NCI-H2227 treated with DMSO at 0.1 percent for 48 hours (cell line): ENCODE measurements at places on chromosomes 16 and 17.
A peak's percentile ranks its signal among the peaks of the same experiment; 100 is the strongest.

DNA sequence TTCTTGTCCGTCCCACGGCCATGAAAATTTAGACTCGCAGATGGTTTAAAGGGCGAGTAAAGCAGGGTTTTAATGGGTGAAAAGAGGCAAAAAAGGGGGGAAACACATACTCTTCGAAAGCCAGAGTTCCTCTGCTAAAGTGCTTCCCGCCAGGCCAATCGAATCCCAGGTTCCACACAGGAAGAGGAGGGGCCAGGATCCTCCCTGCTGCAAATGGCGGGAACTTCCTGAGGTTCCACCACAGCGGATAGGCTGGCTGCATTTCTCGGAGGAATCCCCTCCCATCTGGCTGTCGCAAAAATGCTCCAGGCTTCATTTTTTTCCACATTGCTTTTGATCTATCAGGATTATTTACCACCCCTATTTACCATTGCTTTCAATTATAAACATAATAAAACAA lies 670.1 kb upstream of the CA10 start:
- DNase-seq: no peak

- no peak for DNase-seq
These were observed 365.6 kb downstream of the SLC39A11 start for GRCh38 chr17:72726936-72727335.

- no peak for DNase-seq
These were observed 6.0 kb upstream of the CDR2L start for GRCh38 chr17:74981318-74981978.

DNA sequence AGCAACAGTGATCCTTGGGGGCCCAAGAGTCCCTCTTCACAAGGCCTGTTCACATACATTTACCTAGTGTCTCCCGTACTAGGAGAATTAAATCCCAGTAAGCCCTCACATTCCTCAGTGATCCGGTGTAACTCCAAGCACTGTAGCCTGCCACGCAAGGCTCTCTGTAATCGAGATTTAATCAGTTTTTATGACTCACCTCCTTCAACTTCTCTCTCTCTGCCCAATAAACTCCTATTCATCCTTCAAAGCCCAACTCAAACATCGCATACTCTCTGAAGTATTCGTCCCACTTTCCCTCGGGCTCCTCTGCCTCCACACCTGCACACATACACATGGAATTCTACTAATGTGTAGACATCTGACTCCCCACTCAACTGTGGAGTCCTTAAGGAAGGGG lies 141.8 kb downstream of the CMIP start:
- no peak for DNase-seq

DNA sequence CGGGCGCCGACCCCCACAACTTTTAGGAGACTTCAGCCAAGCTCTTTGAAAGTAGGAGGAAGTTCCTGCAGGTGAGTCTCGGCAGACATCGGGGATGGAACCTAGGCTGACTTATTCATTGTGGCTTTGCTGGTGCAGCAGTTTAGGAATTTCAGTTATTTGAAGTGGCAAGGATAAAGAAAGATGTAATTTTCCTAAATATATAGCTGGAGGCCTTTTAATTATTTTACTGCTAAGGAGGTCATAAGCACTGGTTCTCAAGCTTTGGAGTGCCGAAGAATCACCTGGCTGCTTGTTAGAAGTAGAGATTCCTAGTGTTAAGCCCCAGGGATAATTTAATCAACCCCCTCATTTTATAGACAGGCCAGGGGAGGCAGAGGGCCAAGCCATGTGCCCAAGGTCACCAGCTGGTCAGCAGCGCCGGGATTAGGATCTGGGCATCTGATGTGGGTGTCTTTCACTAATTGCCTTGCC lies 28.9 kb upstream of the BCAR1 start:
- no peak for DNase-seq

GRCh38 chr16:67242138-67242730 lies 5.0 kb downstream of the FHOD1 start:
- DNase-seq: no peak

- no peak for DNase-seq
These were observed 32.2 kb upstream of the MFSD6L start for GRCh38 chr17:8831234-8831849.

DNA sequence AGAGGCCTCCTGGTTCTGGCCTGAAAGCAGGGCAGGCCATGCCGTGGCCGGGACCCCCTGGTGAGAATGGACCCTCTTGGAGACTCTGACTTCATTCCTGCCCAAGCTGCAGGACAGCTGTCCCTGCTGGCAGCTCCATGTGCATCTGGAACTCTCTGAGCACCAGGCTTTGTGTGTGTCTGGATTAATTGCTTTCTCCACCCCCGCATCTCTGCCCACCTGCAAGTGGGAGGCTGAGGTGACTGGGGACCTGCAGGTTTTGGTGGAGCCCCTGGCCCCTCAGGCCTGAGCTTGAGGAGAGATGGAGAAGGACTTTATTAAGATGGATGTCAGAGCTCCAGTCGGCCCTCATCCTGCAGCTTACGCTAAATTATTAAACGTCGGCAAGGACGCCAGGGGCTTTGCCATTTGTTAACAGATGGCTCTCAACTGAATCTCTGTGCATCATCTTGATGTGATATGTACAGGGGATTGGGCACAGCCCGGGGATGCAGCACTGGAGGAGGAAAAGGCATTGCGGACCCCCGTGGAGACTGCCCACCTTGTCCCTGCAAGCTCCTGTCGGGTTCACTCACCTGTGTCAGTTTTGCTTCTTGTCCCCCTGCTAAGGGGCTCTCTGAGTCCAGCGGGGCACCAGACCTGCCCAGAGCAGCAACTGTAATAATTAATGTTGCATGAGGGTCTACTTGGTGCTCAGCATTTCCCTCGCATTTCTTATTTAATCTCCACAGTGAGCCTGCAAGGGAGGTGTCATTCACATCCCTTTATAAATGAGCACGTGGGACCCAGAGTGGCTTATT lies 154.1 kb upstream of the RPL38 start:
- DNase-seq: no peak

DNA sequence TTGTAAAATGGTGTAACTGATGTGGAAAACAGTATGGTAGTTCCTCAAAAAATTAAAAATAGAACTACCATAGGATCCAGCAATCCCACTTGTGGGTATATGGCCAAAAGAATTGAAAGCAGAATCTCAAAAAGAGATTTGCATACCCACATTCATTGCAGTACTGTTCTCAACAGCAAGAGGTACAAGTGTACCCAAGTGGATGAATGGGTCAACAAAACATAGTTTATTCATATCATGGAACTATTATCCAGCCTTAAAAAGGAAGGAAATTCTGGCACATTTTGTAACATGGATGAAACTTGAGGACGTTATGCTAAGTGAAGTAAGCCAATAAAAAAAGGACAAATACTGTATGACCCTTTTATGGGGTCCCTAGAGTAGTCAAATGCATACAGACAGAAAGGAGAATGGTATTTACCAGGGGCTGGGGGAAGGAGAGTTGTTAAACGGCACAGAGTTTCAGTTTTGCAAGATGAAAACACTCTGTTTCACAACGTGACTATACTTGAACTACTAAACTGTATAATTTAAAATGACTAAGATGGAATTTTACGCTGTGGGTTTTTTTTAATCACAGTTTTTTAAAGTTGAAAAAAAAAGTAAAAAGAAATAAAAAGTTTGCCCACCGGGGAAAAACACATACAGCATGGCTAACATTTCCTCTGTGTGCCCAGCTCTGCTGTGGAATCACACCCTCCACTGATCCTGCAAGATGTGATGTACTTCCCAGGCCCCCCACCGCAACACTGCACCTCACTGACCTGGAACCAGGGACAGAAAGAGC lies 6.1 kb downstream of the TVP23A start:
- no peak for DNase-seq

DNA sequence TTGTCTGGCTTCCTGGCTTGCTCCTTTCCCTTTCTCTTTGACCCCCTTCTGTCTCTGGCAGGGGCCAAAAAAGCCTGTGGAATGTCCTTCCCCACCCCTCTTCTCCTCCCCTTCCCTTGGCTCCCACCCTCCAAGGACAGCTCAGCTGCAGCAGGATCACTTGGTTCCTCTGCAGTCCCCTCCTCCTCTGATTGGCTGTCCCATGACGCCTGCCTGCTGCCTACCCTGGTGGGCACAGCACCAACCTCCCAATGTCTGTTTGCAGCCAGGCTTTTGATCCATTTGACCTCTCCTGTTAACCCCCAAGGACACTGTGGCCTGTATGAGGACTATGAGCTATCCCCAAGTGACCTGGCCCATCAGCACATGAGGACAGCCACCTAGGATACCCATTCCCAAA lies 14.8 kb upstream of the MTMR4 start:
- no peak for DNase-seq

GRCh38 chr17:81019563-81020442 lies 15.1 kb upstream of the BAIAP2 start:
- no peak for DNase-seq

- DNase-seq: no peak
These were observed 19.0 kb upstream of the PMP22 start for GRCh38 chr17:15284107-15284506.

DNA sequence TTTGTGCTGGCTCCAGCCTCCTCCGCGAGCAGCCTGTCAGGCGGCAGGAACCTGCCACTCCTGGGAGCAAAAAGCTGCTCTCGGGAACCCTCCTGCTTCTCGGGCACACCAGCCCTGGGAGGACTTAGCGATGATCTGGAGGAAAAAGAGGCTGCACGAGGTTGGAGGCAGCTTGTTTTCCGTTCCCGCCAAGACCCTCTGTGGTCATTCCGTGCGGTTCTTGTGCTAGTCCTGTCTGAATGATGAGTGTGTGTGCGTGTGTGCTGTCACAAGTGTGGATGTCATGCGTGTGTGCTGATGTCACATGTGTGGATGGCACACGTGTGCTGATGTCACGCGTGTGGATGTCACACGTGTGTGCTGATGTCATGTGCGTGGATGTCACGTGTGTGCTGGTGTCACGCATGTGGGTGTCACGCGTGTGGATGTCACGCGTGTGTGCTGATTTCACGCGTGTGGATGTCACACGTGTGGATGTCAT lies 150.0 kb downstream of the NPIPB11 start:
- no peak for DNase-seq

GRCh38 chr16:14187517-14188338 lies 116.6 kb downstream of the MRTFB start:
- DNase-seq: peak; percentile 66

DNA sequence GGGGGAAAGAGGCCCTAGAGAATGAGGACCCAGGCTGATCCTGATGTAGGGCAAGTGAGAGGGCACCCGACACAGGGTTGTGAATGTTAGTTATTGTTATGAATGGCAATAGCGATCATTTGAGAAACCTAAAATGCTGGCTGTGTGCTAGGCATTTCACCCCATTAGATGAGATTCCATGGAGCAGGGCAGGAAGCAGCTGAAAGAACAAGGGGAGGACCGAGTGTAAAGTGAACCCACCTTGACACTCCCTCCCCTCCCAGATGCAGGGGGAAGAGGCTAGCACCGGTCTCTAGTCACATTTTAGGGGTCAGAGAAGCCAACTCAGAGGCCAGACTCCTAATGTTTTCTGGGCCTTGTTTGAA lies 553 bp upstream of the CORO6 start:
- DNase-seq: no peak

GRCh38 chr17:42411361-42411760 lies 11.7 kb downstream of the CAVIN1 start:
- no peak for DNase-seq

DNA sequence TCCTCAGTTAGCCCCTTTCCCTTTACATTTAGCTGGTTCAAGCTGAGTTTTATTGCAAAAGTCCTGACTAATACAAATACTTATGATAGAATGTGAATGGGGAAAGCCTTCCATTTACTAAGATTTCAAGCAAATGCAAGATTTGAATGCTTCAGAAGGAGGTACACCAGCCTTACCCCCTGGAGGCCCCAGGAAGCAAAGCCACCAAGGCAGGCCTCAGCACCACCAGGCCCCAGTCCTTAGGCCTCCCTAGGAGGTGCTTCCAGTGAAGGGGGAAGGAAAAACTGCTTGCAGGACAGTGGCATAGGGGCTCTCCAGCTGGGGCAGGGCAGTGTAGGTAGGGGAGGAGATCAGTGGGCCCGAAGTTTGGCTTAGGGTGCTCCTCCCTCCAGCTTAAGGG lies 7.3 kb upstream of the PRPSAP2 start:
- DNase-seq: no peak

DNA sequence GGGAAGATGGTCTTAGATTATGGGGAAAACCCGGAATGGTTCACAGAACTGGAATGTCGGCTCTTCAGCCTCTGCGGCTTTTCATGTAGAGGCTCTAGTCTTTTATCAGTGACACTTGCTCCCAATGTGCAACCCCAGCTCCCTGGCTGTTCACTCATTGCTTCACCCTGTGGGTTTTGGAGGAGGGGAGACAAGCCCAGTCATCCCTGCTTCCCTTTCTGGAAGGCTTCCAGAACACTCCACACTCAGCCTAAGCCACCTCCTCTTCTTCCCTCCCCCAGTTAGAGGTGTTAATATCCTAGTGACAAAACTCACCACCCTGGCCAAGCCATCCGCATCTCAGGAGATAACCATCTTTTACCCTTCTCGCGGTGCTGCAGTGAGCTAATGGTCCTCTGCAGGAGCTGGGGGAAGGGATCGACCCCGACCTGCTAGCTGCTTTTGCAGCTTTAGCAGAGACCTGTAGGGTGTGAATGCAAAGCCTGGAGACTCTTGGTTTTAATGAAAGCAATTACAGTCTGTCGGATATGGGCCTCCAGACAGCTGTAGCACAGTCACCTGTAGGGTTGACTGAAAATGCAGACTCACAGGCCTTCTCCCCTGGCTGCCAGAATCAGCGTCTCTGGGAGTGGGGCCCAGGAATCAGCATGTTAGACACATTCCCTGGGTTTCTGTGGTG lies 24.3 kb upstream of the LASP1NB start:
- peak; percentile 58 for DNase-seq

DNA sequence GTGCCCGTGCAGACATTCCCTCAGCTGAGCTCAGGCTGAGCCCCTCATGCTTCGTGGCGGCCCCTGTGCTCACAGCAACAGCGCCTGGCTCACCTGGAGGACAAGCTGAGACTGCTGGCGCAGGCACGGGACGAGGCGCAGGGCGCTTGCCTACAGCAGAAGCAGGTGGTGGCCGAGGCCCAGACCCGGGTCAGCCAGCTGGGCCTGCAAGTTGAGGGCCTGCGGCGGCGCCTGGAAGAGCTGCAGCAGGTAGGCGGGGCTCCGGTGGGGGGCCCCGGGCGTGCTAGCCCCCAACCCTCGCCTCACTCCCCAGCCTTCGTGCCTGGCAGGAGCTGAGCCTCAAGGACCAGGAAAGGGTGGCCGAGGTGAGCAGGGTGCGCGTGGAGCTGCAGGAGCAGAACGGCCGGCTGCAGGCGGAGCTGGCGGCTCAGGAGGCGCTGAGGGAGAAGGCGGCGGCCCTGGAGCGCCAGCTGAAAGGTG lies 1.4 kb upstream of the RAC3 start:
- no peak for DNase-seq

DNA sequence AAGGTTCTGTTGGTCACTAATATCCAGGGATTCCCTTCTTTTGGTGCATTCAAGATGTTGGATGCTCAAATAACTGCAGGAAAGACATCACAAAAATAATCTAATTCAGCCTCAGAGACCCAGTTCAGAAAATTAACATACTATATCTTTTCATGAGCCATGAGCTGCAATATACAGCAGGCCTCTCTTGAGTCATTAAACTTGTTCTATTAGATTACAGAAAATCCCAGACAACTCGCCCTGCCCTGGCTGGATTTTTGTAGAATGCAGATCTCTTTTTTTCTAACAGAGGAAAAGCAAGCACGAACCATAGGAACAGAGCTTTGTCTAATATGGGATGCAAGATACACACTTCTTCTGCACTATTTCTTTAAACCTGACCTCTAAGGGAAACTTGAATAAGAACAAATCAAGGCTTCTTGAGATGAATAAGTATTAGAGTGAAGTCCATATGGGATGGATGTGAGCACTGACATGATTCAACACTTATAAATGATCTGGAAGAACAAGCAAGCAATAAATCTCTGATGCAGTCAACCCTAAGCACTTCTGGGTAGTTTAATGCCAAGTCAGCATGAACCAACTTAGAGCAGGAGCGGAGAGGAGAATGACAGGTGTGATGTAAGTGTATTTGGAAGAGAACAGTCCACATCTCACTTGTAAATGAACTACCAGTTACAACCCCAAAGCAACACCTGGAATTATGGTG lies 70.7 kb upstream of the GNAO1 start:
- DNase-seq: no peak
